ENCODE measurements at places on chromosomes 2 and 18. TPM values are rescaled to one million over a fixed set of nuclear protein-coding genes. Genes with fewer than 3 reads are reported as not detected.

DNA sequence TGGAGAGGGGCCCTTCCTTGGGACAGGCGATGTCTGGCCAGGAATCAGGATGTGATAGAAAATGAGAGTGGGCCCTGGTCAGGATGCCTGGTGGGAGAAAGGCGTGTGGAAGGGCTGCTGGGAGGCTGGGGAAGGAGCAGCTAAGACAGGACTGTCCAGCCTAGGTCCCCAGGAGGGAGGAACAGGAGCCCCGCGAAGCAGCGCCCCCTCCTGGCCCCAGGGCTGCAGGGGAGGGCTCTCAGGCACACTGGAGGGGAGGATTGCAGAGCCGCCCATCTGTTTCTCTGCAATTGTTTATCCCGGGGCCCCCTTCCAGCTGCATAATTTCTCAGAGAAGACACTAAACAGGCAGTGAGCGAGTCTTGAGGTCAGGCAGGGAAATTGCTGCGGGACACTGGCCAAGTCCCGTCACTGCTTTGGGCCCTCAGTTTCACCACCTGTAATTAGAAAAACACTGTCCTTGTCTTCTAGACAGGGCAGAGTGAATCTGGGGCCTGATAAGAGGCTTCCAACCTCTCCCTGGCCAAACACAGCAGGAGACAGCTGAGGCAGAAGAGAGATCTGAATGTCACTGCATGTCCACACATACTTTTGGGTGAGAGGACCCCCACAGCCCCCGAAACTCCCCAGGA lies 3.9 kb upstream of the NPPC start:
- no peak for DNase-seq

GRCh38 chr18:5068851-5069250 lies 128.2 kb downstream of the AKAIN1 start:
- DNase-seq, result no peak

DNA sequence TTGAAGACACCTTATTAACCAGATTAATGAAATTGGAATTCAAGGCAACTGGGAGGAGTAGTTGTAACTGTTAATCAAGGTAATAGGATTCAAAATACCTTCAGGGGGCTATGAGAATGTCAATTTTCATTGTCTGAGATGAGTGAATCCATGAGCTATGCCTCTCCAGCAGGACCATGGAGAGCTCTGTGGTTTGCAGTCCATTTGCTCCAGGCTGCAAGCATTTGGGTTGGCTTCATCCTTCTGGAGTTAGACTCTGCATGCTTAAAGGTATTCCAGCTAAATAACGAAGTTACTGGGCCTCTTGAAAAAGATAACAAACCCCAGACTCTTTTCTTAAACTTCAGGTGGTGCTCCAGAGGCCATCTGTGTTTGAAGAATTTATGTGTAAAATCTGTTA lies 207.1 kb upstream of the SLC8A1 start:
- peak; percentile 71 for DNase-seq

GRCh38 chr18:80202264-80202998 lies 44.9 kb downstream of the PARD6G start:
- DNase-seq, result no peak

DNA sequence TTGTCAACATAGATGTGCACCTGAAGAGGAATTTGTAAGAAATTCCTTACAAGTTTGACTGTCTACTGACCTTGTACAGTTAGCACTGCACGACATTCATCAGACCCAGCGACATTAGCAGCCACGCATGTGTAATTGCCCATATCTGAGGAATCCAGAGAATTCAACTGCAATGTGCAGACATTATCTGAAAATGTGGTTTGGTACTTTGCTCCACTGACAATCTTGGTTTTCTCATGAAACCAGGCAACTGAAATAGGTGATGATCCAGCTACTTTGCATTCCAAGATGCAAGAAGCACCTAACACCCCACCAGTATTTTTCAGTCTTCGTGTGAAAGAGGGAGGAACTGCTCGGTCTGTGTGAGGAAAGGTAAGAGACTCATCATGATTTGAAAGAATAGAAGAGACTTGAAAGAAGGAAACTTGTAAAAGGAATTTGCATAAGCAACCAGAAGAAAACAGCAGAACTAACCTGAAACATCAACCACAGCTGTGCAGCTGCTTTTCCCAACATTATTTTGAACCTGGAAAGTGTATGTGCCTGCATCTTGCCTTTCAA lies 83.4 kb downstream of the TTN start:
- DNase-seq, result no peak

- no peak for DNase-seq
Observed at GRCh38 chr2:39517102-39517436, 80.0 kb upstream of the MAP4K3 start.

DNA sequence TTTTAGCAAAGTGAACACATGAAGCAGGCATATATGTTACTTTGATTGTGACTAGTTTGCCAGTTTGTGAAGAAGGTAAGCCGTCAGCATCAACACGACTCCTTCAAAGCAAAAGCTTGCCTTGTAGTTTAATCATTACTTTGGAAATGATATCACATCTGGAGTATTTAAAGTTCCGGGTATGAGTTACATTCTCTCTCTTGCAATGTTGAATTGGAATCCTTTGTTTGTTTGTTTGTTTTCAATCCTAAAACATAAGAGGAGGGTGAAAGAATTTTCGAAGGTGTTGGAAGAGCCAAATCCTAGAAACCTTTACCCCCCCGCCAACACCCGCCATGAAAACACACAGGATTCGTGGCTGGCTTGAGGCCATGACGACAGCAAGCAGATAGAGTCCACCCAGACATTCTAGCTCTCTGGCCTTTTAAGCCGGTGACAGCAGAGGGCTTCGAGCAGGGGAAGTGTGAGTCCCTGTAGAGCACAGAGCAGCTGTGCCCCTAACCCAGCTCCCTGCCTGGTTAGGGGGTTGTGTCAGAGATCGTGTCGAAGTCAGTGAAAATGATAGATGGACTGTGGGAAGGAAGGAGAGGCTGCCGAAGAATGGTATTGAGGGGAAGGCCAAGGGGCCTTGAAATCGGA lies 103.8 kb upstream of the SMIM21 start:
- no peak for DNase-seq

DNA sequence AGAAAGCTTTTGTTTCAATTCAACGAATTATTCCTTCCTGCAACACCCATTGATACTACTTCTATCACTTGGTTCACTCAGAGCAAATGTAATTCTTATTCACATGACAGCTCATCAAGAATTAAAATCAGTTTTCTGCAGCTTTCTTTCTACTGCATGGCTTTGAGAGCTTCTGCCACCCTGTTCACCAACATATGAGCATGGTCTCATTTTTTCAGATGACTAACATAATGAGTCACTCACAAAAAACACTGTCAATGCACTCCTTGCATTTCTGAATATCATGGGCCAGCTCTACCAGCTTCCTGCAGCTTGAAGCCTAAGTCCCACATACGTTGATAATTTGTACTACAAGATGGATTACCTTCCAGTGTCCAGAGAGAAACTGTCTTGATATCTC lies 342.9 kb downstream of the LRATD1 start:
- no peak for DNase-seq

- no peak for DNase-seq
Observed at GRCh38 chr2:217919781-217920351, 82.9 kb downstream of the TNS1 start.

DNA sequence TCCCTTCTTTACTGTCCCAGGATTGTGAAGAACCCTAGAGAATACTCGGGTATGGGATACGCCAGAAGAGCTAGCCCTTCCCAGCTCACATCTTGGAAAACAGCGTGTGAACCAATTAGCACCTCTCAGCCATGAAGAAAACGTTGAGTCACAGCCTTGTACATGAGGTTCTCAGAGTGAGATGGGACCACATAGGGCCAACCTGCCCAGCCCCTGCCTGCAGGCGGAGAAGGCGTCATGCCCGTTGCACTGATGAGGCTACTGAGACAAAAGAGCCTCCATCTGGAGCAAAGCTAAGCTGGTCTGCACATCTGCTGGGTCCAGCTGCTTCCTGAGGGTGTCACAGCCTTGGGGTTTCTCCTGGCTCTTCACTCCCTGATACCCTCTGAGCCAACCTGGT lies 92.2 kb downstream of the LBH start:
- DNase-seq, result no peak

- no peak for DNase-seq
Observed at GRCh38 chr2:38621018-38621417, 18.3 kb upstream of the HNRNPLL start.

GRCh38 chr18:76374330-76375281 lies 120.4 kb downstream of the ZNF516 start:
- no peak for DNase-seq

NT5C1B gene
- total RNA-seq, result not detected

CYRIA gene
- 7.6 TPM for total RNA-seq

MC4R gene
- total RNA-seq, result not detected

NR4A2 gene
- total RNA-seq, result not detected

CLEC4F gene
- not detected for total RNA-seq

KCNIP3 gene
- 4.9 TPM for total RNA-seq

AQP12B gene
- not detected for total RNA-seq

DDX1 gene
- total RNA-seq, result 89.1 TPM
